ENCODE measurements at places on chromosomes 13 and 19.

DNA sequence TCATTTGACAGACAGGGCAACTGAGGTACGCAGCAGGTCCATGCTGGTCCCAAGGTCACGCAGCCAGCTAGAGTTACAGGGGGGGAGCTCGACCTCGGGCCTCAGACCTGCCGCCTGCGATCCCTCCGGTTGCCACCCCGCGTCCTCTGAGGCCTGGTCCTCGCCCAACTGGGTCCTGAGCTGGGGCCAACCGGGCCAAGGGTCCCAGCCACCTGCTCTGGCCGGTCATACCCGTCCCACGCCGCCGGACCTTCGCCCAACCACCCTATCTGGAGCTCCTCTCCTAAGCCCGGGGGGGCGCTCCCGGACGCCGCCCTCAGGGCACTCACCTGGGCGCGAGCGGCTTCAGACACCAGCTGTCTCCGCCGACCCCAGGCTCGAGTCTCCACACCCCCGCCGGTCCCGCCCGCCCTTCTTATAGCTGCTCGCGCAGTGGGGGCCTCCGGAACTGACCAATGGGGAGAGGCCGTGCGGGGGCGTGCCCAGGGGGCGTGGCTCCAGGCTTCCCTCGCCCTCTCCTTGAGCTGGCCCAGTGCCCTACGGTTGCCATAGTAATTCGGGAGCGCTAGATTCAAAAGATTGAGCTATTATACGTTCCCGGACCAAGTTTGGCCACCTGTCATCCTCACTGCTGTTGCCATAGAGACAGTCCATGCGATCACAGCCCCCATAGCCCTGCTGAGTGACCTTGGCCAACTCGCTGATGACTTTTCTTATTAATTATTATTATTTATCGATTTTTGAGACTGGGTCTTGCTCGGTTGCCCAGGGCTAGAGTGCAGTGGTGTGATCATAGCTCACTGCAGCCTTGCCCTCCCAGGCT, at the start of gene PLIN5:
PLIN5 (minus strand) TSS at position 389 of the 823 bp plus-strand sequence. CDS start 1,150 bp downstream, outside the sequence.
- peak; percentile 20 for DNase-seq

- no peak for DNase-seq
These were observed 119.5 kb downstream of the EFNB2 start for GRCh38 chr13:106415971-106416370.

GRCh38 chr13:102847272-102848234, 1.7 kb downstream of the ERCC5 start:
- DNase-seq, result peak; percentile 27

- no peak for DNase-seq
These were observed 583 bp downstream of the ZNF615 start for GRCh38 chr19:52007451-52007805.

DNA sequence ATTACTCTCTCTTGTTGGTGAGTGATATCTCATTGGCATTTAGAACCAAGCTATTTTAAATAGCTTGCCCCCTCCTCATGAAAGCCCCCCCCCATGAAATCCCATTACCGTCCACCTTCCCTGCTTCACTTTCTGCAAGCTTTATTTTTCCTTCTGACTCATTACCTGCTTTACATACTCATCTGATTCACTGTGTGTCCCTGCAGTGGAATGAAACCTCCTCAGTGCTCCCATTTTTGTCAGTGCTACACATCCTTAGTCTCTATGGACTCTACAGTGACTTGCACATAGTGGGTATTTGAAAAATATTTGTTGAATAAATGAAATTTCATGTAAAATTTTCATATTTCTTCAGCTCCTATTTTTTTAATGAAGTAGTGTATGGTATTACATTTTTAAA, 62.3 kb downstream of the DOCK9 start:
- no peak for DNase-seq

- peak; percentile 48 for DNase-seq
These were observed 14.0 kb upstream of the RAB20 start for GRCh38 chr13:110575322-110576069.

Measured in fibroblast of skin of back (primary cell).